GM23248 (cell line): ENCODE measurements at places on chromosomes 5 and 9.

DNA sequence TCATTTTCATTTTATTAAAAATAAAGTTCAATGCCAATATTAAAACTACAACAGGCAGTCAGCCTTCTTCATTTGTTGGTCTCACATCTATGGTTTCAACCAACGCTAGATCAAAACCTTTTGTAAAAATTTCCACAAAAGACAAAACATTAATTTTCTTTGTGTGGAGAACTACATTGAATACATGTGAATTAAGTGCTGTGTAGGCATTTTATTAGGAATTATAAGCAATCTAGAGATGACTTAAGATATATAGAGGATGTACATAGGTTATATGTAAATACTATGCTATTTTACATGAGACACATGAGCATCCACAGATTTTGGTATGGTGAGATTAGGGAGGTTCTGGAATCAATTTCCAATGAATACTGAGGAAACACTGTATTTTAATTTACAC, 94.2 kb downstream of the CYLC2 start:
- DNase-seq: no peak

DNA sequence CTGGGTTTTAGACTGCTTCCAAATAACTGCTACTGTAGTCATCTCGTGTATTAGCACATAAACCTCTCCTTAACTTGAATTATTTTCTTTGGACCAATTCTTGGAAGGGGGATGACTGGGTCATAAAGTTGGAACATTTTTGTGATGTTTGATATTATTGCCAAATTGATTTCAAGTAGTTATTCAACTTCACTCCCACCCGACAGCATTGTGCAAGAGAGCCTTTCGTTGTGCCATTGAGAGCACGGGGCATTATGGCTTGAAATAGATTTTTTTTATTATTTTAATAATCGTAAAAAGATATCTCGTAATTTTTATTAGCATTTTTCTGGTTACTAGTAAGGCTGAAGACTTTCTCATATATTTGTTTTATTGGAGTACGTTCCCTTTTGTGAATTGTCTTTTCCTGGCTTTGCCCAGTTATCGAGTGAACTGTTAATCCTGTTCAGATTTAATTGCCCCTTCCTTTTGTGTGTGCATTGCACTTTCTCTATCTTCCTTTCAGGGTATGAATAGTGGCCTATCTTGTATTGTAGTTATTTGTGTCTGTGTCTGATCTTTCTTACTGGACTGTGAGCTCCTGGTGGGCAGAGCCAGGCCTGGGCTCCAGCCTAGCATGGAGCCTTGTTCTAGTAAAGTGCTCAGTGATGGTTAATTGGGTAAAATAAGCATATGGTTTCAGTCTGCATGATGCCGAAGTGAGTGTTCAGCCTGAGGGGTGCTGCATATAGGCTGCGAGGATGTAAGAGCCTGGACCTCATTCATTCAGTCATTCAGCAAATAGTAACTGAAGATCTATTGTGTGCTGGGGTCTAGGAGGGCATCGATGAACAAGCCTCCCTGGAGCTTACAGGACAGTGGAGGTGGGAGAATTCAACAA, 93.5 kb upstream of the SHB start:
- DNase-seq: no peak

GRCh38 chr5:77853353-77853907, 77.3 kb upstream of the TBCA start:
- peak; percentile 10 for DNase-seq

- DNase-seq: peak; percentile 96
Measured at GRCh38 chr5:150320044-150320613, 17.4 kb upstream of the ARSI start.

GRCh38 chr9:120873512-120873911, 3.5 kb downstream of the PHF19 start:
- no peak for DNase-seq

GRCh38 chr5:66828548-66829357, 232.6 kb downstream of the MAST4 start:
- peak; percentile 91 for DNase-seq

GRCh38 chr9:98795970-98796363, 388 bp downstream of the ANKS6 start:
- peak; percentile 53 for DNase-seq

DNA sequence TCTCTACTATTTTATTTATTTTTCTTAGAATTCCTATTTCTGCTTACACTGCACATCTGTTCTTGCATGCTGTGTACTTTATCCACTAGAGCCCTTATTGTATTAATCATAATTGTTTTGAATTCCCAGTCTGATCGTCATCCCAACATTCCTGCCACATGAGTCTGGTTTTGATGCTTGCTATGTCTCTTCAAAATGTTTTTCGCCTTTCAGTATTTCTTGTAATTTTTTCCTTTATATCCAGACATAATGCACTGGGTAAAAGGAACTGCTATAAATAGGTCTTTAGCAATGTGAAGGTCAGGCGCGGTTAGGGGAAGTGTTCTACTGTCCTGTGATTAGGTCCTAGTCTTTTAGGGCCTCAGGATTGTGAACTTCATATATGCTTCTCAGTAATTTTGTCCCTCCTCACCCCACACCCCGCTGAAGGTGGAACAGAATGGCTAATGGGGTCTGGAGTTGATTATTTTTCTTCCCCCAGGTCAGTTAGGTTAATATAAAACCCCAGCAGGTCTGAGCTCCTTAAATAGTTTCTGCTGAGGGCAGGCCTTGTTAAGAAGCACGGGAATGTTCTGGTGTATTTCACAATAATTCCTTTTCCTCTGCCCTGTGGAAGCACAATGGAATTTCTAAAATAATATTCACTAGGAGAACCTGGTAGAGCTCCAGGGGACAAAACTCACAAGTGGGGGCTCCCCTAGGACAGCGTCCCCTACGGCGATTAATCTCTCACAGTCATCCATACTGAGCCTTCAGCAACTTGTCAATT, 146.6 kb upstream of the TUT7 start:
- peak; percentile 91 for DNase-seq

GRCh38 chr9:95031711-95032461, 285.6 kb downstream of the FANCC start:
- DNase-seq: no peak

DNA sequence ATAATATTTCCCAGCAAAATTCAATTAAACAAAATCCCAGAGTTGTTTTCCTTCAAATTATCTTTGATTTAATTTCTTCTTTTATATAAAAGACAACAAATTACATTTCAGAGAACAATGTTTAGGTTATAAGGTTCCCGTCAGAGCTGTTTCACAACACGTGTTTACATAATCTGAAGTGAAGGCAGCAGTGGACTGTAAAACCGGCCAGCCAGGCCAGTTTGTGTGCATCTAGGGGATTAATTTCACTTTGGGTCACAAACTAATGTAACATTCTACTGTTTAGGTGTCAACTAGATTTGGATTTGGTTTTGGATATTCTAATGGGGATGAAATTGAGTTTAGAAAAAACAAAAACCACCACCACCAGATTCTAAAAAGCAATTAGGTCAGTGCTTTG, 86.5 kb upstream of the PLPP1 start:
- DNase-seq: no peak

GRCh38 chr5:142109331-142110045, 909 bp downstream of the NDFIP1 start:
- peak; percentile 62 for DNase-seq

DNA sequence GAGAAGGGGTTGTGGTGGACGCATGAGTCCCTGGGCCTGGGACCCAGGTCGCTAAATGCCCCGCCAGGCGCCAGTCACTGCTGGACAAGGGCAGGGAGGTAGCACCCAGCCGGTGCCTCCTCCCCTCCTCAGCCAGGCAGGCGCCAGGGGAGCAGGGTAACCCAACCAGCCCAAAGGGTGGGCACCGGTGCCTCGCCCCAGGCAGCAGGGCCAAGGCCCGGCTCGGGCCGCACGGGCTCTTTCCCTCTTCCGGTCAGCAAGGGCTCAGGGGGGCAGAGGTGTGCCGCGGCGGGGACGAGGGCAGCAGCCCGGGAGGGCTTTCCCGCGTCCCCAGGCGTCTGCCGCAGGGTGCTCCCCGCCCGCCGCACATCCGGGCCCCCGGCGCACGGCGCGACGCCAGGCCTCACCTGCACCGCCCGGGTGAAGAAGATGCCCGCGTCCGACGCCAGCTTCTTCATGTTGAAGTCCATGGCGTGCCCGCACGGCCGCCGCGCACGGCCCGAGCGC, 393 bp downstream of the SH3GLB2 start:
- DNase-seq: no peak

GRCh38 chr5:159402311-159402710, 72.0 kb upstream of the IL12B start:
- no peak for DNase-seq

GRCh38 chr9:77024776-77025545, 5.5 kb downstream of the FOXB2 start:
- no peak for DNase-seq

DNA sequence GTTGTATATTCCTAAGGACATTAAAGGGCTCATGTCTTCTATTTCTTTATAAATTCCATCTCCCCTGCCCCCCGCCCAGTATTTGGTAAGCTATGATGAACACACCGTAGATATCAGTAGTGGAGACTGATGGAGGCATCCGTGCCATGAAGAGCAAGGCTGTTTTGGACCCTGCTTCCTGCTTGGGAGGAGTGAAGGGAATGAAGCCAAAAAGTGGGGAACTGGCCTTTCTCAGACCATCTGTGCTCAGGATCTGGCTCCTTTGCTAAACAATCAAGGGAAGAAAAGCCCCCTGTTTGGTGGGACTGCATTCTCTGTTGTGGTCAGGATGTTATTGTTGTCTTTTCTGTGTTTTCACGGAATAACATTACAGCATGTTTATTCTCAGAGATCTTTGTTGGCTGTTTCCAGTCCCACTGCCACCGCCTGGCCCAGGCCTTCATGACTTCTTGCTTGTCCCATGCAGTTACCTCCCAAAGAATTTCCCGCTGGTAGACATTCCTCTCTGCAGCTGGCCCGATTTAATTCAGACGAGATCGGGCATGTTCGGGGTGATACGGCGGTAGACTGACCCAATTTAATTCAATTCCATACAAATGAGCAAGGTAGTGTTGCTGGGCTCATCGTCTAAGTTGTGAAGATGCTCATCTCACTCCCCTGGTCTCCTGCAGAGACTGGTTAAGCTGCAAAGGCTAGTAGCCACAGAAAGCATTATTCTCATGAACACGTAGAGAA, 31.4 kb upstream of the ANKH start:
- DNase-seq: no peak

- no peak for DNase-seq
Measured at GRCh38 chr5:45189481-45189880, 380.7 kb downstream of the MRPS30 start.

DNA sequence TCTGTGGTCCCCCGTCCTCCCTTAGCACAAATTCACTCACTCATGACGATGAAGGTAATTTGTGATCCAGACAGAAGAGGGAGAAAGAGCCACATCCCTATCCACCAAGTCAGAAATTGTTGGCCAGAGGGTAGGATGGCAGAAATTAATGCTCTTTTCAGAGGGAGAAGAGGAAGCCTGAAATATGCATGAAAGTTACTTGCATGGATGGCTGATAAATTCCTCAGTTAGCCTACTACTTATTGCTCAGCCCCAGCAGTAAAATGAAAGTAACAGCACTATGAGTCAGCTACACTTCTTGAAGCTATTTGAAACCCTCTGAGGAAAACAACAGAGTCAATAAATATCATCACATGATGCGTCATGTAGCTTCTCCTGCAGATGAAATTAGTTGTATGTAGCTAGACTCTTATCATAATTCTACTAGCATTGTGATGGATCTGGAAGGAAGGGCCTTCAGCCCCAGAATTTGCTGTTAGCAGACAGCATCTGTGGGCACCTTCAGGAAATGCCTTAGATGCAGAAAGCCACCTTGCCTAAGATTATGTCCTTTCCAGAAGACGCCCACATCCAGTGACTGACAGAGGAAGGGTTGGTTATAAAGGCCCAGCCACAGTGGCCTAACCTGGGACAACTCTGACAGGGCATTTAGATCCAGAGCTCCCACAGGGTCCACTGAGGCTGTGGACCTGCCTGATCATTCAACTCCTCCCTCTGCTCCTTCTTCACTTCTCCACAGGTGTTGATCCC, 81.2 kb upstream of the CCDC112 start:
- peak; percentile 94 for DNase-seq

- DNase-seq: peak; percentile 24
Measured at GRCh38 chr5:151602806-151603205, 11.7 kb upstream of the FAT2 start.
